Fibroblast of mammary gland (primary cell): ENCODE measurements at places on chromosomes 2 and 18.
A peak's percentile ranks its signal among the peaks of the same experiment; 100 is the strongest.

GRCh38 chr2:188609321-188610049 lies 317.8 kb downstream of the GULP1 start:
- peak; percentile 74 for DNase-seq

GRCh38 chr18:13540477-13541182 lies 185.7 kb downstream of the FAM210A start:
- DNase-seq, result no peak

DNA sequence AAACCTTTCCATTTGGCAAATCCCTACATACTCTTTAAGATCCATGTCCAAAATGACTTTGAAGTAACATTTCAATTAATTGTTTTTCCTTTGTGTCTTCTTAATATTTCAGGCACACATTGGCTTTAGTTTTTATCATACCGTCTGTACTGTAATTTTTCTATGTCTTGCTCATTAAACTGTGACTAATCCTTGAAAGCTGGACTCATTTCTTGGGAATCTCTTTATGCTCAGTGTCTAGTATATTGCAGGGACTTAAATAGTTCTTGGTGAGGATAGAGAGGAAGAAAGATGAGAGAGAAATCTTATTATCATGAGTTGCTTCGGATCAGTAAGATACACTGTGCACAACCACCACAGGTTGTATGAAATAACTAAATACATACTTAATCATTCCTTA lies 448.3 kb upstream of the ST6GAL2 start:
- peak; percentile 45 for DNase-seq

- DNase-seq, result peak; percentile 37
Measured at GRCh38 chr18:2223849-2224248, 347.5 kb downstream of the METTL4 start.

DNA sequence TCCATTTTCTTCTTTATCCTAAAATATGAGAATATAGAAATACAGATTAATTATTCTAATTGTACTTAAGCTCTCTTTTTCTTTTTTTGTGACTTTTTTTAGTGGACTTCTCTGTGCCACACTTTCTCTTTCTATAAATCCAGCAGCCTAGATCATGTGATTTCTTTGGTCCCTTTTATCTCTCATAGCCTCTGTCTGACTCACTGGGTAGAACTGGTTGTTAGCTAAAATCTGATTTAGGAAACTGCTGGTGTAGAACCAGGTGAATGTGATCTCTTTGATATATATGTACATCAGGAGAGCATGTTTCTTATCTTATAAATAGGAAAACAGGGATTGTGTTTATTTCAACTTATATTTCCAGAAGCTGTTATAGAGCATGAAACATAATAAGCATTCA lies 54.9 kb downstream of the VRK2 start:
- no peak for DNase-seq

DNA sequence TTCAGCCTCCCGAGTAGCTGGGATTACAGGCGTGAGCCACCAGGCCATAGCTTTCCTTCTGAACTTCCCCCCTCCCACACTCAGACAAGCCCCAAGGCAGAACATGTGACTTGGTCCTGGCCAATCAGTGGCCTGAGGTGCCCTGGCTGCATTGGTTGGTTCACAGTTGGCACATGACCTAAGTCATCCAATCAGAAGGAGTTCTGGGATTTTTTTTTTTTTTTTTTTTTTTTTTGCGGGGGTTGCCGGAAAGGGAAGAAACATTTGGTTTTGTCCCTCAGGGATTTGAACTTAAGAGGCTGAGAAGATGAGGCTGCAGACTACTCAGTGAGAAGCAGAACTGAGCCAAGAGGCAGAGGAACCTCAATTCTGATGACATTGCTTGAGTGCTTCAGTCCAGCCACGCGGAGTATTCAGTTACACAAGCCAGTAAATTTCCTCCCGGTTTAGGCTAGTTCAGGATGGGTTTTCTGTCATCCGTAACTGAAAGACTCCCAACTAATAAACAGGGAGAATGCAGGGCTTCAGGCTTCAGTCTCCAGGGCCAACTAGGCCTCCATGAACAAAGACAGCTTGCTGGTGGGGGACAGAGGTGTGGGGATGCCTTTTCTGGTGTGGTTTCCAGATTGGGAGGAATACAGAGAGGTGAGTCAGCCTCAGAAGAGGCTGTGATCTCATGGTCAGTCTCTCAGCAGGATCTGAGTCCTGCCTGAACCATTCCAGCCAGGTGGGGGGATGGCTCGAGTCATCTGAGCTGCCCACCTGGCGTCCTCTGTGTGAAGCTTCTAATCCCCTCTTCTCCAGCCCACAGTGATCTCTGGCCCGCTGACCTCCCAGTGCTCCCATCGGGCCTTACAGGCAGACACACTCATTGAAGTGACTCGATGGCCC lies 9.2 kb downstream of the PTMA start:
- DNase-seq, result peak; percentile 94

DNA sequence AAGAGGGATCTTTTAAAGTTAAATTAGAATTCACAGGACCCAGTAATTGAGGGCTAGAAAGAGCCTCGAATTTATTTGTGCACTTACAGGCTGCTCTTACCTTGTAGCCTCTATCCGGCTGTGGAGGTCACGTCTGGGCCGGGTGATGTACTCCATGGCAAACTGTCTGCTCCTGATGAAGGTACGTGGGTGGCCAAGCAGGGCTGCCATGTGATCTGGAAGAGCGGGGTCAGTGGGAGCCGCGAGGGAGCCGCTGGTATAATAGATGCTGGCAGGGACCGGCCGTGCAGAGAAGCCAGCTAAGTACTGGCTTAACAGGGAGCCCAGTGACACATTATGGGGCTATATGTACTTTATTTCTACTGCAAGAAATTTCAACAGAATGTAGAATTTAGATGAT lies 59.2 kb downstream of the ADI1 start:
- no peak for DNase-seq

GRCh38 chr2:223477318-223477717 lies 124.8 kb downstream of the SCG2 start:
- DNase-seq, result no peak

GRCh38 chr18:70075906-70076305 lies 128.2 kb upstream of the CD226 start:
- no peak for DNase-seq

GRCh38 chr2:44700824-44701223 lies 240.7 kb upstream of the SIX3 start:
- DNase-seq, result no peak

- DNase-seq, result peak; percentile 98
Measured at GRCh38 chr2:17643031-17643615, 102.6 kb downstream of the VSNL1 start.

GRCh38 chr2:107325981-107326786 lies 440.2 kb upstream of the ST6GAL2 start:
- peak; percentile 89 for DNase-seq

DNA sequence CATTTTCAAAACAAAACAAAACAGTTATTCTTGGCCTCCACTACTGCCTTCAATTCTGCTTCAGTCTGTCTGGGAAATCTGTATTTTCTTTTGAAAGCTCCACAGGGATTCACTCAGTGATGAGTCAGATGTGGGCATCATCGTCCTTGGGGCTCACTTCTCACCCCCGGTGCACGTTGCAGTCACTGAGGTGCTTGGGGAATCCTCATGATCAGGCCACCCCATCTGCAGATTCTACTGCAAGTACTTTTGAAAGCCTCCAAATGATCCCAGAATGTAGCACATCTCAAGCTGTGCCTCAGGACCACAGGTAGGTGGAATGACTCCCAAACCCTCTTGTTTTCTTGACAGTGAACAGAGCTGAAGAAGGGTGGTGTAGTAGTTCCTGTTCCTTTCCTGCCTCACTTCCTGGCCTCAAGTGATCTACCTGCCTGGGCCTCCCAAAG lies 34.3 kb downstream of the LPIN2 start:
- peak; percentile 97 for DNase-seq

DNA sequence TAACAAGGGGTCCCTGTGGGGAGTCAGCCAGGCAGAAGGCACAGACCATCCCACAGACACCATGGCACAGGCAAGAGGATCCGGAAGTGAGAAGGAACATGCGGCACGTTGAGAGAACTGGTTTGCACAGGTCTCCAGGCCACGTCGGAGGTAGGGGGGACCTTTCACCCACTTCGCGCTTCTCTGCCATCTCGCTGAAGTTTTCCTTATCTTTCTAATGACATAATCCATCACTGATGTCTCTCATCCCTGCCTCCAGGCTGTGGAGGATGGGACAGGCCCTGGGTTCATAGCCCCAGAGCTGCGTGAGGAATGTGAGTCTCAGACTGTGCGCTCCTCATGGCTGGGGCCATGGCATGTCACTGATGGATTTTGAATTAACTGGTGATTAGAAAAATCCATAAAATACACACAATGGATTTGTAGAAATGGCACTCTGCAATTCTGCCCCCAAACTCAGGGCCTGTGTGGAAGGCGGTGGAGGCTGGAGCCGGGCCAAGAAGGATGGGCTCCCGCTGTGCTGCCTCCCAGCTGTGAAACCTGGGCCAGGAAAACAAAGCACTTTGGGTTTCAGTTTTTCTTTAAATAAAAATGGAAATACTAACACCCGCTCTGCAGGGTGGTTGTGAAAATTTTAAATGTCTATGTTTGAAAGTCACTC lies 113.3 kb upstream of the ALKAL2 start:
- DNase-seq, result no peak

DNA sequence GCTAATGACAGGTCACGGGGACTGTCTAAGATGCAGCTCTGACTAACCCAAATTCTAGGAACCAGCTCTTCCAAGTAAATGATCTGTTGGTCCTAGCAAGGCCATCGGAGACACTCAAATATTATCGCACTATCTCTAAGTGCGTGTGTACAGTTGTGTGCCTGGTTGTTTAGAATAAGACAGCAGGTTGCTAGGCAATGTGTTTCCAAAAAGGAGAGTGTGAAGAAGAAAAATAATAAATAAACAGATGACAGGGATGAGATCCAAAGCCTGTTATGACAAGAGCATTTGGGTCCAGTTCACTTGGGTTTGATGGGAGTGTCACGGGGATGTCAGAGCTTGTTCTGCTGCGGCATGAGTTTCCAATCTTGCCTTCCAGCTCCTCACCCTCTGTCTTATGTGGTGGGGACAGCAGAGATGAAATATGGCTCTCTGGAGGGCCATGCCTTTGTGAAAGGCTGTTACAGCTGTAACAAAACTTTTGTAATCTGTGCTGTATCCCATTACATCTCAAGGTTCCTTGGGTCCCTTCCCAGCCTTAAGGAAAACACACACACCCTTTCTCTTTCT lies 127.5 kb upstream of the TNP1 start:
- peak; percentile 10 for DNase-seq

DNA sequence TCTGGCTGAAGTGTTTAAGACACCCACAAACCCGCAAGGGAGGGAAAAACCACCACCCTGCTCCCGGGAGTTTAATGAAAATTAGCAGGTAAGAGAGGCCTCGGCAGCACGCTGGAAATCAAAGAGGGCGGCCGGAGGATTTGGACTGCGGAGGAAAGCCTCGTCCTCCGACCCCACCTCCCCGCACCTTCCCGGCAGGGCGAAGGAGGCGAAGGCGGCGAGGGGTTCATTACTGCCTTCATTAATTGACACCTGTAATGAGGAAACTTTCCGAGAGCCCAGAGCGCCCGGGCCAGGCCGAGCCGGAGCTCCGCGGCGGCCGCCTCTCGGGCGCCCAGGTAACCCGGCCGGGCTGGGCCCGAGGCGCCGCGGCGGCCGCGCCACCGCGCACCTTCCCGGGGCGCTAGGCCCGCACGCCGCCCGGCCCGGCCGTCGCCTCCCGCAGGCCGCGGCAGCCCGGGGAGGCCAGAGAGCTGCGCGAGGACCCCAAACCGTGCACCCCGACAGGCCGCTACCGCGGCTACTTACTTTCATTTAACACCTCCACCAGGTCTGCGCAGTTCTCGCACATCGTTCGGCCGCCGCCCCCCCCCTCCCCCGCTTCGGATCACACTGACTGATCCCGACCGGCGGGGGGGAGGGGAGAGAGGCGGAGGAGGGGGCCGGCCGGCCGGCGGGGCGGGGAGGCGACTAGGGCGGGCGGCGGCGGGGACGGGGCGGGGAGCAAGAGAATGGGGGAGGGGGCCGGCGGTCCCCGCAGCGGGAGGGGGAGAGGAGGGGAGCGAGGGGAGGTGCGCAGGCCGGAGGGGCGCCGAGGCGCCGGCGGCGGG lies 550 bp downstream of the USP34 start:
- peak; percentile 50 for DNase-seq

- no peak for DNase-seq
Measured at GRCh38 chr18:22826726-22827125, 106.4 kb upstream of the RBBP8 start.

GRCh38 chr18:57561728-57562423 lies 24.6 kb downstream of the FECH start:
- DNase-seq, result peak; percentile 60

GRCh38 chr2:228938629-228939028 lies 332.5 kb downstream of the PID1 start:
- peak; percentile 53 for DNase-seq

GRCh38 chr18:64183665-64184064 lies 34.8 kb upstream of the LINC00305 start:
- DNase-seq, result no peak

GRCh38 chr2:88059979-88060906 lies 4.7 kb upstream of the KRCC1 start:
- peak; percentile 50 for DNase-seq

DNA sequence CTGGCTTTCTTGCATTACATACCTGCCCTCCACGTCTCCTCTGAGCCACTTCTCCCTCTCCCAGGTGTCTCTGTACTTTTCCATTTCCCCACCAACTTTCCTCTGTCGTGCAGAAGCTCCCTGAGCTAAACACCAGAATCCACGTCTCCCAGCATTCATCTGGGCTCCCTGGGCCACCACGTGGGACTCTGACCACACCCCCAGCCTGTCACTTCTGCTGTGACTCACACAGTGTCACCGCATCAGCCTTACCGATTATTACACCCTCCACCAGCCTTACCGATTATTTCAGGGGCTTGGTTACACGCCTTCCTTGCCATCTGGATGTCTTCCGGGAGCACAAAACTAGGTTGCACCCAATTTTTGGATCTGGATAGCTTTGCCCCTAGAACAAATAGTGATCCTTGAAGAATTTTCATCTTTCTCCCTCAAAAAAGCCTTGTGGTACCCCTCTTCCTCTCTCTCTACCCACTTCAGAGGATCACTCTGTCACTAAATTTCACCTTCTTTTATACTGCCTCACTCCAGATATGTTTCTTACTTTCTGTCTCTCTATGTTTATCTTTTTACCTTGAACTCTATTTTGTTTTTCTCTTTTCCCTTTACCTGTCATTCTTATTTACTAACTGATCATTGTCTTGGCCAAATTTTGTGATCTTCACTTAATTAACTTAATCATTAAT lies 136.9 kb upstream of the CAB39 start:
- DNase-seq, result no peak

DNA sequence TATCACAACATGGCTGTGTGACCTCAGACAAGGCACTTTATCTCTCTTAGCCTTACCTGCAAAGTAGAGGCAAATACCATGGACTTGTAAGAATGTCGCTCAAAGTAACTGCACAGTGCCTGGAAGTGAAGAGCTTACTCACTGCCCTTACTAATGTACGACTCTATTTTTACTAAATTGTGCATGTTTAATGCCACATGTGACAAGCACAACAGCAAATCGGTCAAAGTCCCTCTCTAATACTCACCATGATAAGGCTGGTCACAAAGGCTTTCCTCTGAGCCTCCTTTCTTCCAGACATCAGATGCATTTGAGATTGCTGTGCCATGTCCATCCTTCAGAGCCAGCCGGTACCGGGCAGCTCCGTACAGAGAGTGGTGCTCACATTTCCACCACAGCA lies 100.4 kb upstream of the CD302 start:
- DNase-seq, result no peak

- DNase-seq, result no peak
Measured at GRCh38 chr2:11941201-11942177, 195.1 kb downstream of the LPIN1 start.

GRCh38 chr2:164710837-164711765 lies 89.8 kb upstream of the GRB14 start:
- no peak for DNase-seq
